ENCODE measurements at places on chromosomes 13 and 19.

DNA sequence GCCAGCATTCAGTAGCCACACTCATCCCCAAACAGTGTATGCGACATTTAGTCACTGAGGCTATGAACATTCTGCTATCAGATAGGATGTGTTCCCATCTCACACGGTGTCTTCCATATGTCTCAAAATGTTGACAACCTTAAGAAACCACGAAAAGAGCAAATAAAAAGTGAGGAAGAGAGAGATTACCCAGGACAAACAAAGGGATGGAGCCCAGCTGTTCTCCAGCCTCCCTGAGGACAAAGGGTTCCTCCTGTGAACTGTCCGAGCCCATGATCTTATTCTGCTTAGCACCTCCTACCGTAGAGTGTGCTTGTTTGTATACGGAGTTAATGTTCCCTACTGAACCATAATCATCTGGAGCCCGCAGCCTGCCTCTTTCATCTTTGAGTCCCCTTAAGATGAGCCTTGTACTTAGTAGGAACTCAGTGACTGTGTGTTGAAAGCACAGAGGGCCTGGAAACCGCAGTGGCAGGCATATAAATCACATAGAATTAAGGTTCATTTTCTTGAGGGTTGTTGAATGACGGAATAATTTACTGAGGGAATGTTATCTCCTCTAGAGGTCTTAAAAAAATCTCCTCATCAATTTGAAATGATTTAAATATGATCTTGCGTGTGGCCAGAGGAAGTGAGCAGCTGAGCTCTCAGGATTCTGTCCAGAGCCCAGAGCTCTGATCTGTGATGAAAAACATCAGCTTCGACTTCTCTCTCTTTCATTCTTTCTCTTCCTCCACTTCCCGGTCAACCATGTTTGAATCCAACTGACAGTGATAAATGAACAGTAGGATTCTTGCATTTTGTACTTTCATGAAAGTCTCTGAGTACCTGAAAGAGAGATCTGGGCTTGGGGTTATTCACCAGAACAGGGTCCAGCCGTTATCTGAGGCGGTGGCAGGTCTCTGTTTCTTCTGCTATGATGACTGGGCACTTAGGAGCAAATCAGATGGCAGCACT, 200.5 kb downstream of the KLF5 start:
- DNase-seq: no peak

DNA sequence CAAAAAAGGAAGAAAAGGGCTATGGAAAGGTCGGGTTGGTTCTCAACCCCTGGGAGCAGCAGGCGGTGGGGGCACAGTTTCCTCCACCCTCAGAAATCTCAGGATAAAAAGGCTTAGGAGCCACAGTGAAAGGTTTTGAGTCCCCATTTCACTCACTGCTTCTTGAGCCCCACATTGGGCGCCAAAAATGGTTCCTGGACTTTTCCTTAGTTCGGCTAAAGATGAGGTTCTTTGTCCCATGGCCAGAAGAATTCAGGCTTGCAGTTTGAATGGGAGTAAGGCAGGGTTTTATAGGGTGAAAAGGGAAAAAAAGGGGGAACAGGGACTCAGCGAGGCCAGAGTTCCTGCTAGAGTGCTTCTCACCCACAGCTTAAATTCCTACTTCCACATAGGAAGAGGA, 179.5 kb downstream of the GGACT start:
- no peak for DNase-seq

- DNase-seq: no peak
These were observed 68.8 kb downstream of the LMO7 start for GRCh38 chr13:75704927-75705288.

- DNase-seq: no peak
These were observed 7.5 kb upstream of the BCAT2 start for GRCh38 chr19:48818234-48818820.

DNA sequence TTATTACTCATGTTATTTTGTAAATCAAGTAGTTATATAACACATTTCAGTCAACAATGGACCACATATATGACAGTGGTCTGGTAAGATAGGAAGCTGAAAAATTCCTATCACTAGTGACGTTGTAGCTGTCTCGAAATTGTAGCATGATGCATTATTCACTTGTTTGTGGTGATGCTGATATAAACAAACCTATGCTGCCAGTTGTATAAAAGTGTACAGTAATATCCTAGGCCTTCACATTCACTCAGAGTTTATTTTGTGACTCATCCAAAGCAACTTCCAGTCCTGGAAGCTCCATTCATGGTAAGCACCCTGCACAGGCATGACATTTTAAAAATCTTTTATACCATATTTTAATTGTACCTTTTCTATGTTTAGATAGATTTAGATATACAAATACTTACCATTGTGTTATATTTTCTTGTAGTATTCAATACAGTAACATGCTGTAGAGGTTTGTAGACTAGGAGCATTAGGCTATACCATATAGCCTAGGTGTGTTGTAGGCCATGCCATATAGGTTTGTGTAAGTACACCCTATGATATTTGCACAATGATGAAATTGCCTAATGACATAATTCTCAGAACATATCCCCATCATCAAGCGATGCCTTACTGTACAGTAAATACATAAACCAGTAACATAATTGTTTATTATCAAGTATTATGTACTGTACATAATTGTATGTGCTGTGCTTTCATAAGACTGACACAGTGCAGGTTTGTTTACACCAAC, 49.3 kb downstream of the IFT88 start:
- no peak for DNase-seq

- no peak for DNase-seq
These were observed 4.7 kb upstream of the ZNF606 start for GRCh38 chr19:58007285-58007684.

DNA sequence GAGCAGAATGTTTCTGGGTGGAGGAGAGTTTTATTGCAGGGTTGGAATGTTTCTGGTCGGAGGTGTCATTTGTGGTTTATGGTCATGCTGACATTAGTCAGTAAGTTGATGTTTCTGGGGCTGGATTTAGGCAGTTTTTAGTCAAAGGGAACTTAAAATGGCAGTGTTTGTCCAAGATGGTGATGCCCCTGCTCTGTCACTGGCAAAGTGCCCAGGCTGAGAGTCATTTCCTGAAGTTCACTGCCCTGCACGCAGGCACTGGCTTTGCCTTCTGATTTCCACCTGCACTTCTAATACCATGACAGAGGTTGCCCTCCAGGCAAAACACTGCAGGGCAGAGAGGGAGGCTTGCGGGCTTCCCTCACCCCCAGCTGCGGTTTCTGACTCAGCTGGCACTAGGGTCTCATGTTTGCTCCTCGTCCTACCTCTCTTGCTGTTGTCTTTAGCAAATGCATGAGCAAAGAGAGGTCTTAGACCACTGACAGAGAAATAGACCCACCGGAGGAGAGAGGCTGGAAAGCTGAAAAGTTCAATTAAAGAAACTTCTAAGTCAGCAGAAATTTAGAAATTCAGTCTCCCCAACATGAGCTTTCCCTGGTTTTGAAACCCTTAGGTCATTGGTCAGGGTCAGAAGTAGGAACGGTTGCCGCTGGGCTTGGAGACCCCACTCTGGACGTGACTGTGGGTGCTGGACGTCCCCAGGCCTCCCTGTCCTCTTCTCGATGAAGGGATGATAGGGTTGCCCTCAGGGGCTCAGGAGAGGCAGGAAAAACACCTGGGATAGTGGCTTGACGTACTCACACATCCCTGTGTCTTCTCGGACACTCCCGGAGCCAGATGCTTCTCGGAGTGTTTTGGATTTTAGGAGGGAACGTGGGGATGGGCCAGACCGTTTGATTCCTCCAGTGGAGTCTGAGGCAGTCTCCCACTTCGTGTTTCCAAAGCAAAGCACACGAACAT, 26.3 kb downstream of the TMEM255B start:
- DNase-seq: no peak

DNA sequence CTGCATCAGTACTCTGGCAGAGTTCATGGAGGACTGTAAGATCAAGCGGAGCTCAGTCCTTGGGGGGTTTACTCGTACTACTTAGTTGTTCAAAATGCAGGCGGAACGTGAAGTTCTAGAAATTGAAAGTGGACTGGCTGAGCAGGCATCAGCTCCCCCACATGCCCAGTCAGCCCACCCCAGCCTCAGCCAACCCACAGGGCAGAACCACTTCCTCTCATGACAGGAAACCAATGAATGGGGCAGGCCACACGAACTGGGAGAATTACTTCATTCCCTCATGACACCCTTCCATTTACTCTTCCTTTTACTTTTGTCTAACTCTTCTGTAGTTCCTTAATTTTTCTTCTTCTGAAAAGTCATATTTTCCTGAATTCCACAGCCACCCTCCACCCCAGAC, 71.9 kb downstream of the FLT1 start:
- DNase-seq: peak; percentile 9

GRCh38 chr13:93462151-93462550, 235.5 kb downstream of the GPC6 start:
- DNase-seq: no peak

- DNase-seq: no peak
These were observed 3.2 kb downstream of the ATP4B start for GRCh38 chr13:113654591-113655345.

DNA sequence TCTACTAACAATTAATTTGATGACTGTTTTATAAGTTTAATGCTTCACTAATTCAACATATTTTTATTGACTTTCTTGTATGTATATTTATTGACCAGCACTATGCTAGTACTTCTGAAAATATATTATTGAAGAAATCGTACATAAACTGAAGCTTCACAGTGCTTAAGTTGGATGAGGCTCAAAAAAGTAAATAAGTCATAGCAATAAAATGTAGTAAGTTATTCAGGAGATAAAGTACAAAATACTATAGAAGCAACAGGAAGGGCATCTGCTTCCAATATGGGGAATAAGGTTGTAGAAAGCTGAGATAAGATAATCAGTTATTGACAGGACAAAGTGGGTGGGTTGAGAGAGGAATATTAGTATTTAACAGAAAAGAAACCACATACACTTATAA, 944.9 kb upstream of the MIR17HG start:
- DNase-seq: no peak

Data from stimulated activated CD8-positive, alpha-beta memory T cell treated with anti-CD3 and anti-CD28 coated beads, Interleukin-15, amount 100 ng/mL, for 4 hours (primary cell).